ENCODE measurements at places on chromosomes 16 and 17.

- no peak for DNase-seq
Measured at GRCh38 chr17:66661411-66662256, 173.3 kb upstream of the CACNG5 start.

GRCh38 chr16:28879841-28880588 is 1.7 kb downstream of the ATP2A1 start:
- peak; percentile 82 for DNase-seq

DNA sequence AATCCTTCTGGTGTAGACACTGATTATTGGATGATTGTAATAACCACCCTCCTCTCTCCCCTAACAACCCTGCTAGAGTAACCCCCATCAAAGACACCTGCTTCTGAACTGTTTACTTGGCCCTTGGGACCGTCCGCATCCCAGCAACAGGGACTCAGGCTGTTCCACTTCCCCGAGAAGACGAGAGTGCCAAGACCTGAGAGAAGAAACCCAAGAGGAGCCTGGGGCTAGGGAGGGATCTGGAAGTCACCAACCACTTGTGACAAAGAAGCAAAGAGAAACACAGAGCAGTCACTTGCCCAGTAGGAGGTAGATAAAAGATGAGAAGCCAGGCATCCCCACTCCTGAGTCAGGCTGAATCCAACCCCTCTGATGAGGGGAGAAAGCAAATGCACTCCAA is 84.3 kb downstream of the CDH11 start:
- DNase-seq, result no peak

- DNase-seq, result no peak
Measured at GRCh38 chr17:55433029-55433628, 11.5 kb upstream of the MMD start.

DNA sequence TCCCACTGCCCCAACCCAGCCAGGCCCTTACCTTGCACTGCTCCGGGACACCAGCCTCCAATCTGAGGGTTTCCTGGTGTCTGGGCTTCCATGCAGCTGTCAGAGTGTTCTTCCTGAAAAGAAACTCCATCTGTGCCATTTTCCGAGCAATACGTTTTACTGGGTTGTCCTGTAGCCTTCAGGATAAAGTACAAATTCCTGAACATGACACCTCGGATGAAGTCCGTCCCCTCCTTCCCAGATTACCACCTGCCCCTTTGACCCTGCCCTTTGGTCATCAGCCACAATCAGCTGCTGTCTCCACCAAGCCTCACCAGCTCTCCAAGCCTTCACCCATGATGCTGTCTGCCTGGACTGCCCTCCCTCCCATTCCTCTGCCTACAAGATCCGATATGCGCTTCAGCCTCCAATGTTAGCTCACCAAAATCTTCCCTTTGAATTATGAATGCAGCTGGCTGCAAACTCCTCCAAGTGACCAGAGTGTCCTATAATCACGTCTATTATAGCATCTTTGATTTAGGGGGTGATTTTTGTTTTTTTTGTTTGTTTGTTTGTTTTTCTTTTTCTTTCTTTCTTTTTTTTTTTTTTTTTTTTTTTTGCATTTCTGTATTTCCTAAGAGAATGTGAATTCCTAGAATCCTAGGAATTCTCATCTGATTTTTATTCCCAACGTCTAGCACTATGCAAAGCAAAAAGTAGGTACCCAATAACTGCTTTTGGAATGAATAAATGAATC is 60.6 kb upstream of the KIFC3 start:
- no peak for DNase-seq

- no peak for DNase-seq
Measured at GRCh38 chr17:32993977-32994376, 2.3 kb downstream of the SPACA3 start.

- no peak for DNase-seq
Measured at GRCh38 chr17:5562661-5563360, 21.5 kb downstream of the NLRP1 start.

DNA sequence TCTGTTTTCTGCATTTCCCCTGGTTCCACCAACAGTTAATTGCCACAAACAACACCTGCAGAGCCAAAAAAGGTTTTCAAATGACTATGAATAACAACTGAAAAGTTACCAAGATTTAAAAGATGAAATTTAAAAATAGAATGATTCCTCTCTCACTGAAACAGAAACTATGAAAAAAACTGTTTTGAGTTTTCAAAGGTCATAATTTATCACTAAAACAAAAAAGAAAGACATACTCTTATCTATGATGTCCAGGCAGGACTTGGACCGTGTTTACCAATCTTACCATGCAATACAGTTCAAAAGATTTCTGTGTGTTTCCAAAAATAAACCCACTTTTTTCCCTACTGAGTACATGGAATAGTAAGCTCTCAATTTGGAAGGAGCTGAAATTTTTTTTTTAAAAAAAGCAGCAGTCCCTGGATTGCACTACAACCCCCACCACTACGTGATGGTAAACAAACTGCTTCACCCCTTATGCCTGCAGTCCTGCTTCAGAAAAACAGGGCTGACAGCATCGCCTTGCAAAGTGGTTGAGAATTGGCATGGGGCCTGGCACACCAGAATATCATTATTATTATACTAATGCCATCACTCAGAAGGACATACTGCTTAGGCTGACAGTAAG is 8.5 kb downstream of the TXNDC11 start:
- no peak for DNase-seq

- no peak for DNase-seq
Measured at GRCh38 chr17:72004611-72005331, 116.0 kb upstream of the SOX9 start.

- DNase-seq, result no peak
Measured at GRCh38 chr16:62135446-62135845, 99.2 kb upstream of the CDH8 start.

- DNase-seq, result no peak
Measured at GRCh38 chr16:66007717-66008116, 358.8 kb upstream of the CDH5 start.

GRCh38 chr16:2852731-2853507 is 5.1 kb downstream of the PRSS22 start:
- DNase-seq, result no peak

GRCh38 chr17:2023692-2024571 is 1.2 kb downstream of the RTN4RL1 start:
- no peak for DNase-seq

DNA sequence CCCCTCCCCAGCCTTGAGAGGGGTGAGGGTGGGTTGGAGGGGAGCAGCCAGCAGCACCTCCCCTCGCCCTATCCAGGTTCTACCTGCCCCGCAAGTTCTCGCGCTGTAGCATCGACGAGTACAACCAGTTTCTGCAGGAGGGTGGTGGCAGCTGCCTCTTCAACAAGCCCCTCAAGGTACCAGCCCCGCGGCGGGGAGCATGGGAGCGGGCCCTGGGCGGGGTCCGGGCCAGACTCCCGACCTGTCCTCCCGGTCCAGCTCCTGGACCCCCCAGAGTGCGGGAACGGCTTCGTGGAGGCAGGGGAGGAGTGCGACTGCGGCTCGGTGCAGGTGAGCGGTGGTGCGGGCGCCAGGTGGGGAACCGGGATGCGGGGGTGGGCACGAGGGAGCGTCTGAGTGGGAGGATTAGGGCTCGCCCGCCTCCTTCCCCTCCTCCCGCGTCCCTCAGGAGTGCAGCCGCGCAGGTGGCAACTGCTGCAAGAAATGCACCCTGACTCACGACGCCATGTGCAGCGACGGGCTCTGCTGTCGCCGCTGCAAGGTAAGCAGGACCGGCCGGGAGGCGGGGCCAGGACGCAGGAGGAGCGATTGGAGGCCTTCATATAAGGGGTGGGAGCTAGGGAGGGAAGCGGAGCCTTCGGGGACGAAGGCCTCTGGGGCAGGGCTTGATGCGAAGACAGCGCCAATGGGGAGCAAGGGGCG is 16.5 kb downstream of the ADAM11 start:
- DNase-seq, result peak; percentile 90

DNA sequence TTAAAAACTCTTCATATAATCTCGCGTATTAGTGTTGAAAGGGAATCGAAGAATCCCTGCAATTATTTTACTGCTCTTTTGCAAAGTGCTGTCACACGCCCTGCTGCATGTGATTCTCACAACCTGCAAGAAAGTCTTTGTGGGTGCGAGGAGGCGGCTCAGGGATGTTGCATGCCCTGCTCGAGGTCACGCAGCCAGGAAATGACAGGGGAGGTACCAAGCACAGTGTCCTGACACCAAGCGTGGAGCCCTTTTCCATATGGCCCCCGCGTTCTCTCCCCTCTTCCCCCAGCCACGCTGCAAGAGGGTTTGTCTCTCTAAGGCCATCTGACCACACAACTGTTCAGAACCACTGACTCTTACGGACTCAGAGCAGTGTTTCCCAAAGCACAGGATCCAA is 37.6 kb downstream of the OR3A1 start:
- no peak for DNase-seq

DNA sequence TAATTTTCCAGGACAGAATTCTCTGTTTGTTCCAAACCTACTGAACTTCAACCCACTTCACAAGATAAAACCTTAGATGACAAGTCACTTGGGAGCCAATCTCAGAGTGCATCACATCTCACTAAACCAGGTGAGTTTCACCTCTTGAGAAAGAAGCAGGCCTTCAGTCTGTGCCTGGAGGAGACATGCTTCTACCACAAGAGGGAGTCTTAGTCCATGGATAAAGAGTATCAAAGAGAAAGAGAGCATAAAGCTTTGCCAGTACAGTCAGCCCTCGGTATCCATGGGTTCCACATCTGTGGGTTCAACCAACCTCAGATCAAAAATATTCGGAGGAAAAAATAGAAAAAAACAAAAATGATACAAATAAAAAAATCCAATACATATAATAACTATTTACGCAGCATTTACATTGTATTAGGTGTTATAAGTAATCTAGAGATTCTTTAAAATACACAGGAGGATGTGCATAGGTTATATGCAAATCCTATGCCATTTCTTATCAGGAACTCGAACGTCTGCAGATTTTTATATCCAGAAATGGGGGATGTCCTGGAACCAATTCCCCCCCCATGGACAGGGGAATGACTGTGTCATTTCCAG is 37.7 kb downstream of the DUSP14 start:
- DNase-seq, result peak; percentile 39

DNA sequence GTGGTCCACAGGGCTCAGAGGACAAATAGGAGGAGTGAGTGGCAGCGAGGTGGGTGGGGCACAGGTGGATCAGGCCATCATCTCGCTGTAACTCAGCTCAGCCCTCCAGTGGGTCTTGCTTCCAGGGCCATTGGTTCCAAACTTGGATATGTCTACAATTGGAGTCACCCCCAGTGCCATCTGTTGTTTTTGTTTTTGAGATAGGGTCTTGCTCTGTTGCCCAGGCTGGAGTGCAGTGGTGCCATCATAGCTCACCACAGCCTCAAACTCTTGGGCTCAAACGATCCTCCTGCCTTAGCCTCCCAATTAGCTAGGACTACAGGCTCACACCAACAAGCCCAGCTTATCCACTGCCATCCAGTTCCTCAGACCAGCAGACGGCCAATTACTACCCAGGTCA is 45.9 kb downstream of the DDX19A start:
- no peak for DNase-seq

DNA sequence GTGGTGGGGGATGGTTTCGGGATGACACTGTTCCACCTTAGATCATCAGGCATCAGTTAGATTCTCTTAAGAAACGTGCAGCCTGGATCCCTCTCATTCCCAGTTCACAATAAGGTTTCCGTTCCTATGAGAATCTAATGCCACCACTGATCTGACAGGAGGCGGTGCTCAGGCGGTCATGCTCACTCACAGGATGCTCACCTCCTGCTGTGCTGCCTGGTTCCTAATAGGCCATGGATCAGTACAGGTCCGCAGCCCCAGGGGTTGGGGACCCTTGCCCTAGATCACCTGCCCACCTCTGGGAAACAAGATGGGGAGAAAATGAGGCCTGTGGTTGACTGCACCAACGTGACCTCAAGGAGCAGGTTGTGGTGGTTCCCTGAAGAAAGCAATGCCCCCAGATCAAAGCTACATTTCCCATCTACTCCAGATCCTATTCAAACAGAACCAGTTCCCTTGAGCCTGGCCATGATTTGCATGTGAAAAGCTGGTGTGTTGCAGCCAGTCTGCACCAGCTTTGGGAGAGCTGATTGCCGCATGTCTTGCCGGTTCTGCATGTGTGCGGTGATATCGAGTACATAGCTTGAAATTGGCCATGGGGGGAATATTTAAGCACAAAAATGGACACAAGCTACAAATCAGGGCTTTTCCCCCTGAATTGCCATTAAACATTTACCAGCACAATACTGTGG is 183.2 kb upstream of the HSBP1 start:
- no peak for DNase-seq

DNA sequence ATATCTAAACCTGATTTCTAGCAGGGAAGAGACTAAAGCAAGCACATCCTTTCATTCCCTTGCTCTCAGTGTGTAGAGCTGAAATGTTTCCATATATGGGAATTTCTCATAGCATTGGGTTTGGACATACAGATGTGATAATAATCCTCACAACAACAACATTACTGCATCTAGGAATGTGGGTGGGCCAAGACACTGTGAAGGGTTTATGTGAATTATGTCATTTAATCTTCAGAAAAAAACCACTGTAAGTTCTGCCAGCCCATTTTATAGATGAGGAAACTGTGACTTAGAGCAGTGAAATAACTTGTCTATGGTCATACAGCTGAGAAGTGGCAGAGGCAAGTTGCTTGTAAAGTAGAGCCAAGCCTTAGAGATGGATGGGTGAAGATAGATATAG is 5.2 kb downstream of the OMG start:
- no peak for DNase-seq

DNA sequence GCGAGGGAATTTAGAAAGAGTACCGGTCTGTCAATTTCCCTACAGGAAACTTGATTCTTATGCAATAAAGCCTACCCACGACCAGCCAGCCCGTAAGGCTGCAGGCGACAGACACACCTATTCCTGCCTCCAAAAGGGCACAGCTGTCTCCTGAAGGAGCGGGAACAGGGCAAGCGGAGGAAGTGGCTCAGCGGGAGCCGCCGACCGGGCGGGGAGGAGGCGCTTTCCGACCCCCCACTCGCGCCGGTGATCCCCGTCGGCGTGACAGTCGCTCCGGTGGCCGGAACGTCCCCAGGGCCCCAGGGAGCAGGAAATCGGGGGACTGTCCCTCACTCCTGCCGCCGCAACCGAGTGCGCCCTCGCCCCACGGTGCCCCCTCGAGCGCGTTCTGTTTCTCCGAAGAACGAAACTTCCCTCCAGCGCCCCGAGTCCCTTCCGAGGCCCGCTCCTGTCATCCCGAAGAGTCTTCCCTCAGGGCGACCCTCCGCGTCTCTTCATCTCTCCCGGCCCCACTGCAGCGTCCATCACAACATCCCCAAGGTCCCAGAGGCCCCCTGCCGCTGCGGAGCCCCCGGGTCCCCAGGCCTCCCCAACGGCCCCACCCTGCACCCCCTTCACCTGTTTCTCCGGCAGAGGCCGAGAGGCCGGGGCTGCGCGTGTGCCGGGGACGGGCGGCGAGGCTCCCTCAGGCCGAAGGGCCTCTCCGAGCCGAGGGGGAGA is 421 bp downstream of the STAT3 start:
- DNase-seq, result no peak

- DNase-seq, result no peak
Measured at GRCh38 chr17:60542071-60542470, 16.0 kb upstream of the APPBP2 start.

GRCh38 chr17:7330638-7331015 is 1.5 kb upstream of the NEURL4 start:
- DNase-seq, result no peak

DNA sequence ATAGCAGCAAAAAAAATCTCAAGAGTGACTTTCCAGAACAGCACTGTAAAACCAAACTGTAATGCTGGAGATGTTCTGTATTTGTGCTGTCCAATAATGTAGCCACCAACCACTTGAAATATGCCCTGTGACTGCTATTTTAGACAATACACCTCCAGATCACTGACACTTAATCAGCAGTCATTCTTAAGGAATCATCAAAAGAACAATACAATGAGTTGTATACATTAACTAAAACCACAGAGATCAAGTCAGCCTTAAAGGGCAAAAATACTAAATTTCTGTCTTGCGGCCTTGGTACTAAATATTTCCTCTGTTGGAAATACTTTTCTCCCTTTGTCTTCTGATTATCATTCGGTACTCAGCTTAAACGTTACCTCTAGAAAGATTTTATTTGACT is 33.6 kb upstream of the ANKFY1 start:
- no peak for DNase-seq

Measured in DMS 273 treated with DMSO at 0.1 percent for 48 hours (cell line).